ENCODE measurements at places on chromosomes 6 and 20. TPM values are rescaled to one million over a fixed set of nuclear protein-coding genes. Genes with fewer than 3 reads are reported as not detected.

Gene PCK1
- not detected for total RNA-seq

Gene ZBP1
- not detected for total RNA-seq

Gene MEP1A
- not detected for total RNA-seq

Gene EYA4
- total RNA-seq, result 0.94 TPM

Gene XRN2
- total RNA-seq, result 77.6 TPM

Gene ADTRP
- 3.1 TPM for total RNA-seq

Gene KCNK5
- total RNA-seq, result not detected

Gene LGSN
- total RNA-seq, result 0.63 TPM

Gene SLC35F1
- 90.8 TPM for total RNA-seq

Gene CST5
- total RNA-seq, result not detected

Gene CLPSL2
- not detected for total RNA-seq

Data from parietal lobe (tissue), 2 donors.